ENCODE measurements at places on chromosomes 7 and 10. TPM values are rescaled to one million over a fixed set of nuclear protein-coding genes. Genes with fewer than 3 reads are reported as not detected.

GRCh38 chr10:124448696-124449169 is 1.1 kb downstream of the NKX1-2 start:
- H3K4me1 ChIP-seq: peaks cover 17% of the 10 kb centered on the region
- H3K27me3 ChIP-seq: peaks cover 38% of the 10 kb centered on the region

DNA sequence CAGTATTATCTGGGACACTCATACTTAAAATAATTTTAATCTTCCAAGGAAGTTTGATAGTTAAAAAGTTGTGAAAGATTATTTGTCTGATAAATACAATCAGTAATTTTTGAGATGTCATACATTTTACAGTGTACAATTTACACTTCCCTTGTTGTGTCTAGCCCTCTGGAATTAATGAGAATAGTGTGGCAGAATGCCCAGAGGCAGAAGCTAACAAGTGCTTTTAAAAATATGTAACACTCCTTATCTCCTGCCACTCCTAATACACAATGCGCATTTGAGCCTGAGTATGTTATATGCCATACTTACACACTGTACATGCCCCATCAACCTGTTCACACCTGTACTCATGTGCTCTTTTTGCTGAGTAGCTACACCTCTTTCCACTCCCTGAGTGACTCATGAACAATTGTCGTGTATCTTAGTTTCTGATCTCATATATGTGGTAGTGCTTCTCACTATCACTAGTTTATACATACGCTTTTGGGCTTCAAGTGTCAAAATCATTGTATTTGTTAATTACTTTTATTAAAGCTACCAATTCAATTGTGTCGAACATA is 106.9 kb upstream of the GNAI1 start:
- no peak for DNase-seq
- no peaks in the 10 kb centered on the region for H3K36me3 ChIP-seq
- H3K4me1 ChIP-seq: no peaks in the 10 kb centered on the region
- no peak overlapping the region for H3K4me3 ChIP-seq
- no peaks in the 10 kb centered on the region for H3K27me3 ChIP-seq

Gene CYP2C9
- total RNA-seq: not detected

GRCh38 chr10:20890009-20890408 is 7.1 kb downstream of the NEBL start:
- no peak for DNase-seq
- H3K27me3 ChIP-seq: no peaks in the 10 kb centered on the region
- H3K4me1 ChIP-seq: no peaks in the 10 kb centered on the region
- H3K36me3 ChIP-seq: no peaks in the 10 kb centered on the region

GRCh38 chr7:28813243-28813962 is 144.7 kb downstream of the TRIL start:
- peak overlapping the region; percentile 2 for H3K27ac ChIP-seq
- H3K4me1 ChIP-seq: peaks cover 40% of the 10 kb centered on the region
- no peaks in the 10 kb centered on the region for H3K27me3 ChIP-seq
- no peaks in the 10 kb centered on the region for H3K36me3 ChIP-seq
- no peak for DNase-seq
- H3K4me3 ChIP-seq: no peak overlapping the region

DNA sequence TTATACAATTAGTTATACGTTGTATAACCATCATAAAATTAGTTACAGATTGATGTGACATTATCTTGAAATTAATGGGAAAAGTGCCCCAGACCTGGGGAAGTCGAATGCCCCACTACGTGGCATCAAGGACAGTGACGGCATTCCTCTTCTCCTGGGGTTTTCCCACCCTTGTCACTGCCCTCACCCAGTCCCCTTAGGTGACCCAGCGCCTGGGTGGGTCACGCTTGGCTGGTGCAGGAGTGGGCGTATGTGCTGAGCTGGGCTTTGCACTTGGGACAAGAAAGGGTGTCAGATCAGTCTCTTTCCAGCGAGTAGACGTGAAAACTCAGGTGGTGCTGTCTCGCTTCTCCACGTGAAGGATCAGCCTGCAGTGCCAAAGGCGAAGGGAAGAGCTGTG is 7.6 kb downstream of the FOXK1 start:
- no peak for DNase-seq
- peak overlapping the region; percentile 1 for H3K27ac ChIP-seq
- peaks cover 100% of the 10 kb centered on the region for H3K4me1 ChIP-seq

Gene LHFPL3
- not detected for total RNA-seq

GRCh38 chr10:124152139-124153022 is 59.0 kb upstream of the CHST15 start:
- no peaks in the 10 kb centered on the region for H3K27me3 ChIP-seq
- peaks cover 44% of the 10 kb centered on the region for H3K4me1 ChIP-seq
- peak overlapping the region; percentile 12 for H3K4me3 ChIP-seq
- no peaks in the 10 kb centered on the region for H3K36me3 ChIP-seq
- peak overlapping the region; percentile 78 for H3K27ac ChIP-seq

GRCh38 chr10:76218035-76218434 is 786.6 kb downstream of the LRMDA start:
- H3K4me1 ChIP-seq: no peaks in the 10 kb centered on the region
- H3K4me3 ChIP-seq: no peak overlapping the region
- H3K36me3 ChIP-seq: no peaks in the 10 kb centered on the region
- no peak for DNase-seq
- no peak overlapping the region for H3K27ac ChIP-seq
- no peaks in the 10 kb centered on the region for H3K27me3 ChIP-seq

Gene STEAP2
- 16.1 TPM for total RNA-seq

DNA sequence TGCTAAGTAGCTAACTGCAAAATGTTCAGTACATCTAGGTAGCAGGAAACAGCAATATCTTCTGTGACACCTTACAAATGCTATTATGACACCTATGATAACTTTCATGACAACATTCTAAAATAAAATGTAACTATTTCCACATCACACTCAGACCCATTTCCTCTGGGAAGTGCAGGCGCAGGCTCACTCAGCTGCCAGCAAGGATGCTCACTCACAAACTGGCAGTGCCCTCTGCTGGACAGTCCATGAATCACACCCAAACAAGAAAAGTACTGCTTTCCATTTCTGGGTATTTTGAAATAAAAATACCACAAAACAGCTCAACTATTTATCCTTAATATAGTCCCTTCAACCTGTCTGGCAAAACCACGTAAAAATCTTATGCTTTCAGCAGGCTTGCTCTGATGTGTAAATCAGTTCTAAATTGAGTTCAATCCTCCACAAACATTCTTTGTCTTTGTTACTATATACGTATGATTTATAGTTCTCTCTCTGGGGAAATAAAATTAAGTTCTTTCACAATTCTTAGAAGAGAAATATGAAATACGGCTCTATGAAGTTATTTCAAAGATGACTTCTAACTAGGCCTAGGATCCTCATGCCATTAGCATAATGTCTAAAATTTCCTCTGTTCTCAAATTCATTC is 176.6 kb downstream of the PARD3 start:
- peak; percentile 95 for DNase-seq
- no peaks in the 10 kb centered on the region for H3K27me3 ChIP-seq
- no peaks in the 10 kb centered on the region for H3K36me3 ChIP-seq

GRCh38 chr7:561631-562373 is 42.2 kb upstream of the PDGFA start:
- H3K27ac ChIP-seq: no peak overlapping the region
- no peaks in the 10 kb centered on the region for H3K4me1 ChIP-seq
- H3K36me3 ChIP-seq: no peaks in the 10 kb centered on the region
- no peak overlapping the region for H3K4me3 ChIP-seq
- no peak for DNase-seq

DNA sequence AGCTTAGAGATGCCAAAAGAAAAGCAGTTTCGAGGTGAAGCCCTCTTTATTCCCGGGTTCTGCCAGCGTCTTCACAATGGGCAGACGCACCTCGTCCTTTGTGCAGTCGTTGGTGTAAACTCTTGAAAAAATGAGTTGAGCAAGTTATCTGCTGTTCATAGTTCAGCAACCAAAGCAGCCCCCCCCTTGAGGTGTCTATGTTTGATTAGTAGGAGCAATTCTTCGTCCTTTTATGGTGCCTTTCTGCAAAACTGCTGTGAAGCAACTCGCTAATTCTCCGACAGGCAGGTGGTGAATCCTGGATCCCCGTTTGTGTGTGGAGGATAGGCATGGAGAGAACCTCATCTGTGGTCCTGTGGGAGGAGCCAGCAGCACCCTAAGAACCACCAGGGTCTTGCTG is 234.5 kb downstream of the GLRX3 start:
- H3K4me3 ChIP-seq: no peak overlapping the region
- no peaks in the 10 kb centered on the region for H3K27me3 ChIP-seq
- H3K36me3 ChIP-seq: no peaks in the 10 kb centered on the region
- H3K27ac ChIP-seq: no peak overlapping the region
- H3K4me1 ChIP-seq: no peaks in the 10 kb centered on the region
- no peak for DNase-seq

DNA sequence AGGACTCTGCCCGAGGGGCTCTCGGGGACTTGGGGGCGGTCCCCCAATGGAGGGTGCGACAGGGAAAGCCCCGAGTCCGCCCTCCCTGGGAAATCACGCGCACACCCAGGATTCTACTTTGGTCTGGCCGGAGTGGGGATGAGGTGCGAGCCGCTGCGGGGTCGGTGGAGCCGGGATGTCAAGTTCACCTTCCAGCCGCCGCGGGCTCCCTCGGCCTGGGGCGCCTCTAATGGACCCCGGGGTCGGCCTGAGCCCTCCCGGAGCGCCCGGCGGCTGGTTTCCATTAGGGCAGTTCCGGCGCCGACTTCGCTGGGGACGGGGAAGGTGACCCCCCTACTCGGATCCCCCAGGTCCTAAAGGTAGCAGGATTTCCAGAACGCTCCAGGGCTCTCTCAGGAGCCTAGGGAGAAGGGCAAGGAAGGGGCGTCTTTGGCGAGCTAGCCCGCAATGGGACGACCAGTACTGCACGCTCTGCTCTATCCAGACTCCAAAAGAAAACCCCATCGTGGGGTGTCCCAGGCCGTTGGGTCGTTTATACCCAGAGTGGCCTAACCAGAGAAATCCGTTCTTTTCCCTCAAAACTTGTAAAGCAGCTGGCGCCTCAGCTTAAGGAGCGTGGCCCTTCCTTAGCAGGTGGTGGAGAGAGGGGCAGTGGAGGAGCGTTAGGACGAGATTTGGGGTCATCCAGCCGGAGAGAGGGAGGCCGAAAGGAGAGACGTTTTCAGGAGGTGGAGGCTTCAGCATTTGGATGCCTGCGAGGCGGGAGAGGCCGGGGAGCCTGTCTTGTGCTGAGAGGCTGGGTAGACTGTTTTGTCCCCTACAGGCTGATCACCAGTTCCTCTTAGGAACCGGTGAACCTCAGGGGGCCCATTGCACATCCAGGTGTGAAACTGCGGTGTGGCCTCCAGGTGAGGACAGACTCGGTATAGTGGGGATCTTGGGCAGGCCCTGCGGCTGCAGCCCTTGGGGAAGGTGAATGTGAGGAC is 860 bp upstream of the WDR86 start:
- no peak for DNase-seq
- peak overlapping the region; percentile 55 for H3K27ac ChIP-seq
- no peaks in the 10 kb centered on the region for H3K36me3 ChIP-seq
- peak overlapping the region; percentile 52 for H3K4me3 ChIP-seq
- H3K27me3 ChIP-seq: peaks cover 21% of the 10 kb centered on the region

DNA sequence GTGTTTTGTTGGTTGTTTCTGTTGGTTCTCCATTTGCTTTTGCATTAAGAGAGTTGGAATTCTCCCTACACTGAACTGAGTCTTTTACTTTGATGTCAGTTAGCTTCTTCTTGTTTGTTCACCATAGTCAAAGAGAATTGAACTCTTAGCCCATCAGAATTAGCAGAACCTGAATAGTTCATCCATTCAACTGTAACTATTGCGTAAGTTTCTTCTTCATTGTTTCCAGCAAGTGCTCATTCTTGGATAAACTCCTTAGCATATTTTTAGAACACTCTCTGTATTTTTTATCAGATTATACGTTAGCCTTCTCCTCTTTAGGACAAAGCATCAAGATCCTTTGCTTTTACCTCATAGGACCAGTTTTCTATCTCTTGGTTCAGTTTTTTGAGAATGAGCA is 128.4 kb upstream of the RAB11FIP2 start:
- no peaks in the 10 kb centered on the region for H3K4me1 ChIP-seq
- no peak for DNase-seq
- no peak overlapping the region for H3K4me3 ChIP-seq
- no peaks in the 10 kb centered on the region for H3K27me3 ChIP-seq
- no peak overlapping the region for H3K27ac ChIP-seq

Measured in esophagus muscularis mucosa (tissue), 4 donors.